ENCODE measurements at places on chromosomes 13 and 19. TPM values are rescaled to one million over a fixed set of nuclear protein-coding genes. Genes with fewer than 3 reads are reported as not detected.

LDLR gene
- 294 TPM for total RNA-seq

ZNF814 gene
- total RNA-seq, result 8.7 TPM

CNFN gene
- 1.6 TPM for total RNA-seq

AMER2 gene
- total RNA-seq, result not detected

ZNF135 gene
- total RNA-seq, result not detected

UPF3A gene
- total RNA-seq, result 12.1 TPM

PLPPR3 gene
- 0.27 TPM for total RNA-seq

KCNN4 gene
- total RNA-seq, result 147 TPM

PRR36 gene
- 11.7 TPM for total RNA-seq

IGLON5 gene
- total RNA-seq, result not detected

GRCh38 chr19:6644796-6645195 is 25.2 kb downstream of the TNFSF14 start:
- no peaks in the 10 kb centered on the region for H3K4me1 ChIP-seq
- H3K4me3 ChIP-seq, result no peak overlapping the region
- H3K36me3 ChIP-seq, result no peaks in the 10 kb centered on the region
- H3K27me3 ChIP-seq, result peaks cover 36% of the 10 kb centered on the region

GRCh38 chr13:45682494-45683008 is 19.6 kb upstream of the CBY2 start:
- H3K27ac ChIP-seq, result no peak overlapping the region
- H3K4me3 ChIP-seq, result no peak overlapping the region
- peaks cover 79% of the 10 kb centered on the region for H3K27me3 ChIP-seq

DNA sequence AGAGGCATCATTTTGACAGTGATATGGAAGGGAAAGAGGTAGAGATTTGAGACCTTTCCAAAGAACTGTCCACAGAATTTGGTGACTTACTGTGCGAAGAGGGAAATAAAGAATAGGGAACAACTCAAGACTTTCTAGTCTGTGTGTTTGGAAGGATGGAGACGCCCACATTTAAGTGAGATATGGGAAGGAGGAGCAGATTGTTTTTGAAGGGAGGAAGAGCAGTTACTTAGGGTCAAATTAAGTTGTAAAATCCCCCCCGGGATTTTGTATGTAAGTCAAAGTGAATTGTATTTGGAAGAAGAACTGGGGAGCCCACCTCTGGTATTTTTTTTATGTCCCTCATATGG is 1.2 kb downstream of the USPL1 start:
- DNase-seq, result no peak
- H3K4me1 ChIP-seq, result peaks cover 9% of the 10 kb centered on the region
- H3K27ac ChIP-seq, result no peak overlapping the region

- no peaks in the 10 kb centered on the region for H3K27me3 ChIP-seq
- H3K4me1 ChIP-seq, result no peaks in the 10 kb centered on the region
- no peak overlapping the region for H3K4me3 ChIP-seq
- no peak for DNase-seq
- H3K27ac ChIP-seq, result no peak overlapping the region
- H3K36me3 ChIP-seq, result no peaks in the 10 kb centered on the region
Observed at GRCh38 chr19:22935151-22935550, 67.8 kb downstream of the ZNF728 start.

- H3K4me1 ChIP-seq, result no peaks in the 10 kb centered on the region
- H3K4me3 ChIP-seq, result no peak overlapping the region
- no peaks in the 10 kb centered on the region for H3K27me3 ChIP-seq
- H3K36me3 ChIP-seq, result no peaks in the 10 kb centered on the region
Observed at GRCh38 chr19:52603558-52604207, 33.6 kb downstream of the ZNF701 start.

GRCh38 chr13:97250560-97250959 is 28.4 kb downstream of the MBNL2 start:
- H3K27me3 ChIP-seq, result no peaks in the 10 kb centered on the region
- peak overlapping the region; percentile 67 for H3K27ac ChIP-seq
- H3K36me3 ChIP-seq, result no peaks in the 10 kb centered on the region
- peaks cover 13% of the 10 kb centered on the region for H3K4me1 ChIP-seq
- no peak overlapping the region for H3K4me3 ChIP-seq
- DNase-seq, result no peak

GRCh38 chr19:46915386-46915785 is 54.6 kb downstream of the ARHGAP35 start:
- no peak overlapping the region for H3K4me3 ChIP-seq
- DNase-seq, result no peak
- H3K27ac ChIP-seq, result no peak overlapping the region
- peaks cover 33% of the 10 kb centered on the region for H3K4me1 ChIP-seq
- H3K27me3 ChIP-seq, result no peaks in the 10 kb centered on the region

- H3K27me3 ChIP-seq, result peaks cover 41% of the 10 kb centered on the region
- no peaks in the 10 kb centered on the region for H3K36me3 ChIP-seq
- H3K27ac ChIP-seq, result no peak overlapping the region
- H3K4me1 ChIP-seq, result no peaks in the 10 kb centered on the region
Observed at GRCh38 chr19:29505097-29505824, 20.5 kb upstream of the VSTM2B start.

- H3K36me3 ChIP-seq, result peaks cover 19% of the 10 kb centered on the region
- H3K27ac ChIP-seq, result peak overlapping the region; percentile 94
- peak overlapping the region; percentile 65 for H3K4me3 ChIP-seq
- no peak for DNase-seq
Observed at GRCh38 chr19:43699506-43700394, 16.1 kb upstream of the IRGC start.

- H3K36me3 ChIP-seq, result no peaks in the 10 kb centered on the region
- no peaks in the 10 kb centered on the region for H3K27me3 ChIP-seq
- H3K4me3 ChIP-seq, result no peak overlapping the region
Observed at GRCh38 chr13:66612983-66613382, 617.2 kb downstream of the PCDH9 start.

DNA sequence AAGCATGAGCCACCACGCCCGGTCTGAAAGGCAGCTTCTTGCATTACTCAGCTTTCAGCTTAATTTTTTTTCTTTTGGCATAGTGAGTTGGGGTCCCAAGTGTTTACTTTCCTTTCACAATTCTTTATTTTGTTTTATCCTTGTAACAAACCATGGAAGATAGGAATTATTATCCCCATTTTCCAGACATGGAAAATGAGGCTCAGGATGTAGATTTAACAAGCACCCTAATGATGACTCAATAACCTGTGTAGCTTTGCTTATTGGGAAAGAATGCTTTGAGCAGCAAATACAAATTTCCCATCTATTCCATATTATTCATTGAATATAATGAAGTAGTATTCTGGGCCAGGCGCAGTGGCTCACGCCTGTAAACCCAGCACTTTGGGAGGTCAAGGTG is 13.5 kb upstream of the COG3 start:
- H3K4me1 ChIP-seq, result no peaks in the 10 kb centered on the region
- no peaks in the 10 kb centered on the region for H3K27me3 ChIP-seq
- no peak overlapping the region for H3K27ac ChIP-seq
- no peak overlapping the region for H3K4me3 ChIP-seq
- H3K36me3 ChIP-seq, result no peaks in the 10 kb centered on the region
- DNase-seq, result no peak

DNA sequence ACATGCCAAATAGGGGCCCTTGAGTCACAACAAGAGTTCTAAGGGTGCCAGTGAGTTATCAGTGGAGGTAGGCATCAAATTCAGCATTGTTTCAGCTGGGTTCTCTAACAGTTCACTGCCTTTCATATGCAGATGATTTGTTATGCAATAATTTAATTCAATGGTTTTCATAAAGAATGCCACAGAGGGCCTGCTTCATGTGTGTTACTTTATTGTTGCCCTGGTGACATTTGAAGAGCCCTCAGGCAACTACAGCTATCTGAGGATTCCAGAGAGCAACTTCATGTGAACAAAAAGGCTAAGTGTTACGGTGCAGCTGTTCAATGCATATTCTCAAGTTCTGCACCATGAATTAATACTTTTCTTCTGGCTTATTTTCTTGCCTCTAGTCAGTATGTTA is 43.1 kb upstream of the STARD13 start:
- H3K4me3 ChIP-seq, result no peak overlapping the region
- H3K36me3 ChIP-seq, result no peaks in the 10 kb centered on the region
- no peak for DNase-seq
- H3K27ac ChIP-seq, result no peak overlapping the region
- no peaks in the 10 kb centered on the region for H3K4me1 ChIP-seq
- H3K27me3 ChIP-seq, result no peaks in the 10 kb centered on the region

DNA sequence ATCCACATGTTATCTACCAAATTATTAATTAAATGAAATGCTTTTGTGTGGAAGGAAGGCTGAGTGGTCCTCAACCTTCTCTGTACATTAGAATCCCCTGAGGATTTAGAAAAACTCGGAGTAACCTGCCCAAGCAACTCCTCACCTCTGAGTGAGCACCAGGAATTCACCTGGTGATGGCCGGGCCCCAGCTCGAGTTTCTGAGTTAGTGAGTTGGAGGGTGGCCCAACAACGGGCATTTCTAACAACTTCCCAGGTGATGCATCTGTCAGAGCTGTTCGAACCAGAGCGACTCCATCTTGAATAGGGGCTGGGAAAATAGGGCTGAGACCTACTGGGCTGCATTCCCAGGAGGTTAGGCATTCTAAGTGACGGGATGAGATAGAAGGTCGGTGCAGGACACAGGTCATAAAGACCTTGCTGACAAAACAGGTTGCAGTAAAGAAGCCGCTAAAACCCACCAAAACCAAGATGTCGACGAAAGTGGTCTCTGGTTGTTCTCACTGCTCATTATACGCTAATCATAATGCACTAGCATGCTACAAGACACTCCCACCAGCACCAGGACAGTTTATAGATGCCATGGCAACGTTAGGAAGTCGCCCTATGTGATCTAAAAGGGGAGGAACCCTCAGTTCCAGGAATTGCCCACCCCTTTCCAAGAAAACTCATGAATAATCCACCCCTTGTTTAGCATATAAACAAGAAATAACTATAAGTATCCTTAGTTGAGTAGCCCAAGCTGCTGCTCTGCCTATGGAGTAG is 44.2 kb upstream of the SHISA2 start:
- no peak overlapping the region for H3K27ac ChIP-seq
- H3K27me3 ChIP-seq, result peaks cover 19% of the 10 kb centered on the region
- no peaks in the 10 kb centered on the region for H3K4me1 ChIP-seq
- no peak for DNase-seq
- no peaks in the 10 kb centered on the region for H3K36me3 ChIP-seq
- no peak overlapping the region for H3K4me3 ChIP-seq

- H3K27me3 ChIP-seq, result no peaks in the 10 kb centered on the region
- no peak overlapping the region for H3K4me3 ChIP-seq
- H3K4me1 ChIP-seq, result peaks cover 8% of the 10 kb centered on the region
- peak; percentile 20 for DNase-seq
- no peaks in the 10 kb centered on the region for H3K36me3 ChIP-seq
Observed at GRCh38 chr13:113216254-113217048, 7.0 kb downstream of the CUL4A start.

- H3K4me1 ChIP-seq, result no peaks in the 10 kb centered on the region
Observed at GRCh38 chr13:50800091-50800739, 43.3 kb downstream of the DLEU7 start.

- DNase-seq, result peak; percentile 68
- H3K36me3 ChIP-seq, result peaks cover 72% of the 10 kb centered on the region
- peaks cover 3% of the 10 kb centered on the region for H3K4me1 ChIP-seq
- H3K4me3 ChIP-seq, result peak overlapping the region; percentile 17
Observed at GRCh38 chr19:50794876-50795663, 4.9 kb downstream of the ACP4 start.

DNA sequence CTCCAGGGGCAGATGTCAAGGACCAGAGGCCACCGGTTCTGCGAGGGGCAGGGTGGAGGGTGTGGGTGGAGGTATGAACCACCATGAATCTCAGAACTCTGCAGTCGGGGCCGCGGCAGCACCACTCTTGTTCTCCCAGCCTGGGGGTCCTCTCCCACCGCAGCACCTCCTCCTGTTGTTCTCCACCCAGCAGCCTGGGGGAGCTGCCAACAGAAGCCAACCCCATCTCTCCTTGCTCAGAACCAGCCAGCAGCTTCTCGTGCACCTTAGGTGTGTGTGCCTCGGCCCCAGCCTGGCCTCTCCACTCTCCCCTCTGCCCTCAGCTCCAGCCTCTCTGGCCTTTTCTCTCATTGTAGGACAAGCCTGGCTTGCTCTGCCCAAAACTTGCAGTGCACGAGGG is 31.9 kb upstream of the CCNE1 start:
- H3K36me3 ChIP-seq, result no peaks in the 10 kb centered on the region
- no peak overlapping the region for H3K27ac ChIP-seq
- DNase-seq, result no peak
- peaks cover 65% of the 10 kb centered on the region for H3K27me3 ChIP-seq

- no peak overlapping the region for H3K4me3 ChIP-seq
- no peak overlapping the region for H3K27ac ChIP-seq
- DNase-seq, result no peak
- H3K4me1 ChIP-seq, result no peaks in the 10 kb centered on the region
Observed at GRCh38 chr13:60372141-60372540, 24.9 kb upstream of the TDRD3 start.

DNA sequence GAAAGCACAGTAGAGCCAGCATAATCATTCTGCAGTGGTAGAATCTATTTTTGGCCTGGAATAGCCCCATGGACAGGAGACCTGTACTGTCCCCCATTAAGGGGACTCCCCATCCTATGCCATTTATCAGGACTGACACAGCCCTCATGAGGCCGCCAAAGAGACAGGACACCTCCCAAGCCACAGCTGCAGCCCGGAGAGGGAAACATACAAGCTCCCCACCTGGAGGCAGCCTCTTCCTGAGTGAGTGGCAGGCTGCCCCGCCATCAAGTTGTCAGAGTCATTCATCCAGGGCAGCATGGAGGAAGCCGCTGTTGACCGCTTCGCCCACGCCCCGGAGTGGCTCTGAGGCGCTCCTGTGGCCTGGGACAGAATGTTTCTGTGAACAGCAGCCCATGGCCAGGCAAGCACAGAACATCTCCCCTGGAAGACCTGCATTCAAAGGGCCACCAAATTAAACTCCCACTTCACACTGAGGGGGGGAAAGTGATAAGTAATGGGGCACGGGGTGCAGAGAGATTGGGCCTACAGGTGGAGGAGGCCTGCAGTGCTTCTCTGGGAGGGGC is 111.3 kb downstream of the ZDHHC20 start:
- no peaks in the 10 kb centered on the region for H3K4me1 ChIP-seq

DNA sequence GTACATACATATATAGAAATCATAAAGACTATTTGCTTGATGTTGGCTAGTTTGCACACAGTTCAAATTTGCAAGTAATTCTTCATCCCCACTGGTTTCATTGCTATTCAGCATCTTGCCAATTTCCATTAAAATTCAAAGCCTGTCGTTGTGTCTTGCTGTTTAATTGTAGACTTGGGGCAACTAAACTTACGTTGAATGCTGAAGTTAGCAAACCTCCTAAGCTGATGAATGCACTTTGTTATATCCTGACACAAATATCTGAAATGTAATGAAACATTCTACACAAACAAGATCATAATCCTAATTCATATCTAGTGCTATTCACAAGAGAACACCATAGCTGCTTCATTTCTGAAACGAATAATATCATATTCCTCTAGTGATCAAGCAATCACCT is 381.2 kb downstream of the ITGBL1 start:
- H3K4me3 ChIP-seq, result no peak overlapping the region
- no peaks in the 10 kb centered on the region for H3K4me1 ChIP-seq
- DNase-seq, result no peak
- no peak overlapping the region for H3K27ac ChIP-seq
- H3K27me3 ChIP-seq, result no peaks in the 10 kb centered on the region

- H3K27me3 ChIP-seq, result no peaks in the 10 kb centered on the region
- no peak overlapping the region for H3K4me3 ChIP-seq
- DNase-seq, result no peak
- H3K27ac ChIP-seq, result no peak overlapping the region
Observed at GRCh38 chr13:59269476-59269875, 894.3 kb downstream of the DIAPH3 start.
